Left renal cortex interstitium (tissue), 4 donors: ENCODE measurements at places on chromosomes 16 and 17.
A peak's percentile ranks its signal among the peaks of the same experiment; 100 is the strongest.

DNA sequence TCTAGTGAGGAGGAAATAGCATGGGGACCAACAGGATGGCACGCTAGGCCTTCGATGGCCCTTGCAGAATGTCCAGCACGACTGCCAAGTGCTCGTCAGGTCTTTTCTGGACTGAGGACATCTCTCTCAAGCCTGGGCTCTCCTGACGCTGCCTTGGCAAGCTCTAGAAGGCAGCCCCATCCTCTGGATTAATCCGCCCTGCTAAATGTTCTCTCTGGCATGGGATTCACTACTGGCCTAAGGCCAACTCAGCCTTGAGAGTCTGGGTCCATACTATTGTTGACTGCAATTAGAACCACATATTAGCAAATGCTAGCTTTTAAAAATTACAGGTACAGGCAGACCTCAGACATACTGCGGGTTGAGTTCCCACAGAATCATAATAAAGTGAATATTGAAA lies 2.5 kb upstream of the CEP295NL start:
- no peak for DNase-seq

GRCh38 chr17:69654981-69655855 lies 240.7 kb downstream of the MAP2K6 start:
- DNase-seq, result peak; percentile 17

DNA sequence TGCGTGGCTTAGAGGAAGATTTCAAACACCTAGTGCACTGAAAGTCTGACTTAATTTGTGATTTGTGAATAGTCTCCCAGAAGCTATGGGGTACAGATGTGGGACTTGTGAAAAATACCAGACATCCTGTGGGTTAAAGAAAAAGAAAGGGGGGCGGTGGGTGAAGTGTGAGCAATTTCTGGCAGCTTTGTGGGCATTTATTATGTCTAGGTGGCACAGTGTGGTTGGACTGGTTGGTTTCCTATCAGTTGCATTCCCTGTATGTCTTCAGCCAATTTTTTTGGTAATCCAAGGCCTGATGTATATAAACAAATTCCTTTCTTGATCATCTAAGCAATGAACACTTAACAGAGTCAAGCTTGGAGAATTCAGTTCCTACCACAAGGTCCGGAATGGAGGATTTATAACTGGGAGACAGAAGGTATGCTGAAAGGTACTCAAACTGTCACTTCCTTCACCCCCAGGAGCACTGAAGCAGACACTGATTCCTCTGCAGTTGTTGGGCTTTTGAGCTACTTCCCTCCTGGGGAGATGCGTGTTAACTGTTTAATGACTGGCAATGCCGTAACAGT lies 211.6 kb downstream of the WWOX start:
- DNase-seq, result no peak

DNA sequence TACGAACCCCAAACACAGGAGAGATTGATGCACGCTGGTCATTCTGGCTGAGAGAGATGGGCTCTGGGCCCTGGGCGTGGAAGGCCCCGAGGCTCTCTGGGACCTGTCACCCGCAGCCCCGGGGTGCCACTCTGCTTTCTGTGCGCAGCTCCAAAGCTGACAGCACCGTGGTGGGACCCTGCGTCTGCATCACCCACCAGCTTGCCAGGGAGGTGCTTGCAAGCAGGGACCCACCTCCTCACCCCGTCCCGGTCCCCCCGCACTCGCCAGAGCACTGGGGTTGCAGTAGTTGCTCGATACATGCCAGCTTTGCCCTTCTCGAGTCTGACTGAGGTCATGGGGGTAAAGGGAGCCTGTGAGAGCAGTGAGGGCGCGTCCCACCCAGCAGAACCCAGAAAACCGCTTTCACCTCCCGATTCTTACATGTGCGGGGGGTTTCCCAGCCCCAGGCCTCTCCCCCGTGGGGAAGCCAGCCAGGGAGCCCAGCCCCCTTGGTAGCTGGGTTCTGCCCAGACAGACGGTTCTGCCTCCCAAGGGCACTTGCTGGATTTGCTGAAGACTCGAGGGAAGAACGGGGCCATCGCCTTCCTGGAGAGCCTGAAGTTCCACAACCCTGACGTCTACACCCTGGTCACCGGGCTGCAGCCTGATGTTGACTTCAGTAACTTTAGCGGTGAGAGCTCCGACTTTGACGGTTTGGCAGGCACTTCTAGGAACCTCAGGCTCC lies 12.5 kb downstream of the CARD14 start:
- DNase-seq, result no peak

GRCh38 chr17:82979718-82980117 lies 99.7 kb upstream of the METRNL start:
- no peak for DNase-seq

DNA sequence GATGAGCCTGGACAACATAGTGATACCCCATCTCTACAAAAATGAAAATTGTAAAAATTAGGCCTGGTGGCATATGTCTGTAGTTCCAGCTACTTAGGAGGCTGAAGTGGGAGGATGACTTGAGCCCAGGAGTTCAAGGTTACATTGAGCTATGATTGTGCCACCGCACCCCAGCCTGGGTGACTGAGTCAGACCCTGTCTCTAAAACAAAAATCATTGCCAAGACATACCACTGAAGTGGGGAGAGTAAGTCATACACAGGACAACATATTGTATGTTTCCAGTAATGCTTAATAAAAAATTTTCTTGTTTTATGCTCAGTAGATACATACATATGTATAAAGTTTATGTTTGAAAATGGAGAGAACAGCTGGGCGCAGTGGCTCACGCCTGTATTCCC lies 39.2 kb downstream of the NDE1 start:
- DNase-seq, result no peak

GRCh38 chr16:26736084-26736483 lies 330.6 kb upstream of the C16orf82 start:
- DNase-seq, result no peak

DNA sequence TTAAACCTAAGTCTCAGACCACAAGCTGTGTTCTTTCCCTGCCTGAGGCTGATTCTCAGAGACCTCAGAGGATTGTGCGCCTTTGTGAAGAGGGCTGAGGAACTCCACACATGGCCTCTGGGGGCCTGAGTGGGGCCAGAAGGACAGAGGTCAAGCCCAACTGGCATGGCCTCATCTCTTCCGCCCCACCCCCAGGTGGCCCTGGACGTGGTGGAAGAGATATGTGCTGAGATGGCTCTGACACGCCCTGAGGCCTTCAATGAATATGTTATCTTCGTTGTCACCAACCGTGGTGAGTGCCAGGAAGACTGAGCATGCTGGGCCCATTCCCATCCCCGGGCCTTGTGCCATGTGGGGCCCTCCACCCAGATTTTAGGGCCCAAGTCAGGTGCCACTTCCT lies 20.1 kb upstream of the ALKBH5 start:
- no peak for DNase-seq
